Activated T-helper 2 cell treated with anti-CD3 and anti-CD28 coated beads, Interferon-gamma antibody, Interleukin-2, Interleukin-4, amounts not matched to agents 10 μg/mL and 5 μg/mL and 100 μg/mL, durations not matched to agents 14 hours and 24 hours and 36 hours (primary cell): ENCODE measurements at places on chromosomes 12 and 14. TPM values are rescaled to one million over a fixed set of nuclear protein-coding genes. Genes with fewer than 3 reads are reported as not detected.

Gene BATF
- 152 and 154 TPM in 2 replicates for total RNA-seq

Gene CFAP54
- total RNA-seq = 0.14 and 0.23 TPM in 2 replicates

Gene CEBPE
- not detected in 2 replicates for total RNA-seq

Gene SLC10A1
- total RNA-seq = not detected in 2 replicates

Gene LRRC10
- not detected in 2 replicates for total RNA-seq

Gene ADAMTS20
- not detected in 2 replicates for total RNA-seq

Gene PAPLN
- 0.67 and 0.75 TPM in 2 replicates for total RNA-seq

Gene INSM2
- total RNA-seq = not detected in 2 replicates

Gene WNT1
- 0.60 and 0.66 TPM in 2 replicates for total RNA-seq

Gene C12orf54
- not detected in 2 replicates for total RNA-seq
